ENCODE measurements at places on chromosomes 4 and X.

GRCh38 chr4:150117629-150118028, 39.4 kb downstream of the DCLK2 start:
- no peak for DNase-seq

- DNase-seq = no peak
These were observed 122.4 kb downstream of the LARP7 start for GRCh38 chr4:112759313-112759712.

DNA sequence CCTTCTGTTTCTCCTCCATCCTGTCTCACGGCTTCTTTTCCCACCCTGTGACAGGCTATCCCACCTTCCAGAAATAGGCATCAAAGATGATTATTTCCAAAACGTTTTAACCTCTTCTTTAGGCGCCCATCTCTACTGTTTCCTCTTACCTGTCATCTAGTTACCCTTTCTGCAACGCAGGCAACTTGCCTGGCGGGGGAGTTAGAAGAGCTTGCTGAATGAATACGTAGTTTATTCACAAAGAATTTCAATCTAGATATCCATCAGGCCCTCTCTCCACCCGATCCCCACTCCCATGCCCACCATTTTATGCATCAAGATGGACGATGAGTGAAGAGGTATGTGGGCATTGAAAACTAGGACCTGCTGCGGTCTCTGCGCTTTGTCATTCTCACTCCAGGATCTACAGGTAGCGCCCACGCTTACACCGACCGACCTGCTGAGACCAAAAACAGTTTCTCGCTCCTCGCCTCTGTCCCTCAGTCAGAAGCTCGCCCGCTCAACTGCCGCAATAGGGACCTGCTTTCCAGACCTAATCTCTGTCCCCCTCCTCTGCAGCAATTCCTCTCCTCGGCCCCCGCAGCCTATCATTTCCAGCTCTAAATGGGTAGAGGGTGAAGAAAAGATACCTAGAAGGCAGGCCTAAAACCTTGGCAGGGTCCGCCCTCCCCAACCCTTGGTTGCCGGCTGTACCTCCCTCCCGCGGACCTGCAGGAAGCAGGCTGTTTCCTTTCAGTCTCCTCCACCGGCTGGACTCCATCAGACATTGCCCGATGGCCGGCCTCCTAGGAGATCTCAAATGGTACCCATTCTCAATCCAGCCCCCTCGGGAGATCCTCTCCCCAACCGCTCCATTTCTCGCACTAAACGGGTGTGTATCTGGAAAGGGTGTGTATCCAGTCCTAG, 624 bp downstream of the BEX5 start:
- no peak for DNase-seq

DNA sequence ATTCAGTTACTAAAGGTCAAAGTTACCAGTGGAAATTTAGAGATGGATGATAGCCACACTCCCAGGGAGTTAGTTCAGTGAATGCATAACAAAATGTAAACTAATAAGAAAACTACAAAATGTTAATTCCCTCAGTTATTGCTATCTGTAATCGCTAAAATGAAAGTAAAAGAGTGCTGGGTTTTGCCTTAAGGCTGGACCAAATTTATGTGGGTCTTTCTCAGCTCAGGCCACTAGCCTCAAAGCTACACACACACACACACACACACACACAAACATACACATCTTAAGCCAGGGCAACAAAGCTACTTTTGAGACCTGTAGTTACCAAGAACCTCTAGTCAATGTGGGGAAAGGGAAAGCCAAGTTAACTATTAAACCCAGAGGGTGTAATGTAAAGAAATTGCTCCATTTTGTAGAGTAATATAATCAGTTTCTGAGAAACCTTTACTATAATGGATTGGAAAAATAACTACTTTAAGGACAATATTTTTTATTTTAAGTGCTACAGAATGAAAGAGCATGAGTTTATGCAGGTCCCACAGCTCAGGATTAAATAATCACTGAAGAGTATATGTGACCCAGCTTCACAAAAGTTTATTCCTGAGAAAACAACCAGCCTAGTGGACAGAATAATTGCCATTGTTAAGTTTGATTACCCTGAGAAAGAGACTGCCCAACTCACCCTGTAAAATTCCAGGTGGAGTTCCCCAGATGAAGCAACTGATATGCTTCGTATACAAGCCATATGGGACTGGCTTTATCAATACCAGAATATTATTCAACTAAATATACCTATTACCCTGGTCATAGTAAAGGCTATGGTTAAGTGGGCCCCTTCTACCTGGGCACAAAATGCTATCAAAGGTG, 8.9 kb upstream of the UGT2A3 start:
- no peak for DNase-seq

- DNase-seq = no peak
These were observed 303.0 kb upstream of the TACR3 start for GRCh38 chr4:104022831-104023230.

- DNase-seq = no peak
These were observed 55.3 kb upstream of the RAPGEF2 start for GRCh38 chr4:159047478-159048165.

DNA sequence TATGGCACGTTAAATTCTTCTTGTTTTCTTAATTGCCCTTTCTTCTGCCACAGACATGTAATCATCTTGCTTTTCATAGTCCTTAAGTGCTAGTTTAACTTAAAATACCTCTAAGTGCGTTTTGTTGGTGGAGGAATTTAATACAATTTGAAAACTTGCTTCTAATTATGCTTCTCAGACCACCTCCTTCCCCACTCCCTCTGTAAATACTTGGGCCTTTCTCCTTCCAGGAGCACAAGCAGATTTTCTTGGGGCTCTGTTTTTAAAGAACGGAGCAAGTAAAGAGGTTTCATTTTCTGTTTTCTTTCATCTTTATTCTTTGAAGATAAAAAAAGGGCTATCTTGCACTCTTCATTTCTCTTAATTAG, 559 bp upstream of the PCDH18 start:
- DNase-seq = no peak

DNA sequence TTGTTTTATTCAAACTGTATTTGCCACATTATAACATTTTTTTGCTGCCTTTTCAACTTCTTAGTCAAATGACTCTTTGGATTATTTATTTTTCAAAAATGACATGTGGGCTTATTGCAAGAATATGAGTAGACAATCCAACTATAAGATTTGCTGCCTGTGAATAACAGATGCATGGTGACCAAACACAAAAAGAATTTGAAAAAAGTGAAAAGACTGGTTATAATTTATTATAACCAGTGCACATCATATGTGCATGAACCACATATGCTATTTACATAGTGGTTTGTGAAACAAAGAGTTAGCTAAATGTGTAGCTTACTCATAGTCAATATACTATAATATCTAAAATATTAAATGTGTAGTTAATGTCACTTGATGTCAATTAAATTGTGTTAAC, 2086.8 kb downstream of the ARAP2 start:
- no peak for DNase-seq

- no peak for DNase-seq
These were observed 16.0 kb upstream of the MMRN1 start for GRCh38 chr4:89878611-89879010.

DNA sequence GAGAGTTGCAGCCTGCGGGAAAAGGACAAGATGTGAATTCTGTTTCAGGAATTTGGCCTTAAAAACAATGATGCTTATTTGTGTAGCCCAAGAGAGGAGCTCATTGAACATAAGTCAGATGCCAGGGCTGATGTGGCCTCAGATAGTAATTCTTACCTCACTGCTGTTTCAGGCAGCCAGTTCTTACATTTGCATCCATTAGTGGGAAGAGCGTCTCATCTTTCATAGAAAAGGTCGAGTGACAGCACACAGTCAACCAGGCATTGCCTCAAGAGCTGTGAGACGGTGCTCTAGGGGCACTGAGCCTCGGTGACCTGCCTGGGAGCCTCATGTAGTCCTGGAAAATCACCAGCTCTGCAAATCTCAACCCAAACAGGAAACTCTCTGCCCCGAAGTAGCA, 174.9 kb upstream of the FRG1 start:
- DNase-seq = no peak

GRCh38 chr4:173269280-173269679, 64.9 kb downstream of the HMGB2 start:
- no peak for DNase-seq

DNA sequence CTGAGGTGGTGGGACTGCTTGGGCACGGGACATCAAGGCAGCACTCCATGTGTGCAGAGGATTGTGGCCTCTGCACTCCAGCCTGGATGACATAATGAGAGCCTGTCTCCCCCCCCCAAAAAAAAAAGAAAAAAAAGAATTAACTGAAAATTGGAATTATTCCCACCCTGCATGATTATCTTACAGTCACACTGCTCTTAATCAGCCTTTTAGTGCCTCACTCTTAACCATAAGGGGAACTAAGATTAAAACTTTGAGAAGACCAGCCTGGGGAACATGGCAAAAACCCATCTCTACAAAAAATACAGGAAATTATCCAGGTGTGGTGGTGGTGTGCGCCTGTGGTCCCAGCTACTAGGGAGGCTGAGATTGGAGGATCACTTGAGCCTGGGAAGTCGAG, 94.6 kb downstream of the UBE2K start:
- DNase-seq = no peak

GRCh38 chr4:8009097-8009496, 69.4 kb upstream of the AFAP1 start:
- no peak for DNase-seq

- DNase-seq = no peak
These were observed 16.8 kb upstream of the RAB40A start for GRCh38 chrX:103536071-103536470.

DNA sequence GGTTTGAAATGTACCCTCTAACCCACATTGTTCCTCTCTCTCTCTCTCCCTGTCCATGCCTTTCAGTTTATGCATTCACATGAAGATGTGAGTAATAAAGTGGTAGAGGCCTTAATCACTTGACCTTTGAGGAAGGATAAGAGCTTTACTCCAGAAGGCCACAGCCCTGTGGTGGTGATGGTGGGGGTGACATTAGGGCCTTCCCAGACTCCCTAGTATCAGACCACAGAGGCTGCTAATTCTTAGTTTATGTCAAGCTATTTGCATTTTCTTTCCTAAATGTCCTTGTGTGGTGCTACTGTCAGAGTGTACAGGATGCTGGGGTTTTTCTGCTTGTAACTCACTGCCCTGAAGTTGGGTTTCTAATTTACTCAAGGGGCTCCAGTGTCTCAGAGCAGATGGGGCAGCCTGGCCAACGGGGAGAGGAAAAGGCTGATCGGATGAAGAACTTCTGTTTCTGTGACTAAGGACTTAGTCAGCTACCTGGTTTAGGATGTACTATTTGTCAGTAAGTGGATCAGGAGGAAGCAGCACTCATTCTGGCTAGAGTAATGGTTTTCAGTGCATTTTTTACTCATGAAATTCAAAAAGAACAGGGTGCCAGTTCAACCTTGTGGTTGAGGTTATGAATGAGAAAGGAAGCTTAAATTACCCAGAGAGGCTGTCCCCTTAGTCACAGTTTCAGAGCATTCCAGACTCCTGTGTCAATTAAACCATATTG, 509.6 kb upstream of the DIPK2B start:
- no peak for DNase-seq

DNA sequence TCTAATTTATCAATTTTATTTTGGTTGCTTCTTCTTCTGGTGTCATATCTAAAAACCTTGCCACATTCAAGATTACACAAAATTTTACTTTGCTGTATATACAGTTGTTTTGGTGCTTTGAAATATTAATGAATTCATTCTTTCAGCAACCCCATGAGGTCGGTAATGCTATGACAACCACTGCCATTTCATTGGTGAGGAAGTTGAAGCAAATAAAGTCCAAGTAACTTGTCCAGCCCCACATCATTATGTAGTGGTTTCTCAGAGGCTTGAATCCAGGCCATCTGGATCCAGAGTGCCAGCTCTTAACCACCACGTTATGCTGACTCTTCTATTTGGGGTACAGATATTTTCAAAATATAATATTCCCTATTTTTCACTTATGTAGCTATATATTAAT, 42.2 kb downstream of the UGT2A3 start:
- DNase-seq = no peak

- no peak for DNase-seq
These were observed 618 bp upstream of the XK start for GRCh38 chrX:37684973-37685372.

DNA sequence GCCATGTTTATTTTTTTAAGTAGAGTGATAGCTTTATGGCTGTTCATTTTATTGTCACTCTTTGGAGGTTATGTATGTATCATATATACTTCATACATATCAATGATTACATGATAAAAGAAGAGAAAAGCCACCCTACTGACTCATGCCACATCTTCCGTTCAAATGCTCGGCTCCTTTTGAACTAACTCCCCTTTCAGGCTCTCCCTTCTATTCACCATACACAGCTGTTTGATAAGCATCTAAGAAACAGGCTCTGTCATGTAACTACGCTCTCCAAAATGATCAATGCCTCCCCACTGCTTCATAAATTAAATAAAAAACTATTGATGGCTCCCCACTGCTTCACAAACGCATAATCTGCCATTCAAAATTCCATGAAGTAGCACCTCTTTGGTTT, 89.4 kb downstream of the SEL1L3 start:
- DNase-seq = no peak

DNA sequence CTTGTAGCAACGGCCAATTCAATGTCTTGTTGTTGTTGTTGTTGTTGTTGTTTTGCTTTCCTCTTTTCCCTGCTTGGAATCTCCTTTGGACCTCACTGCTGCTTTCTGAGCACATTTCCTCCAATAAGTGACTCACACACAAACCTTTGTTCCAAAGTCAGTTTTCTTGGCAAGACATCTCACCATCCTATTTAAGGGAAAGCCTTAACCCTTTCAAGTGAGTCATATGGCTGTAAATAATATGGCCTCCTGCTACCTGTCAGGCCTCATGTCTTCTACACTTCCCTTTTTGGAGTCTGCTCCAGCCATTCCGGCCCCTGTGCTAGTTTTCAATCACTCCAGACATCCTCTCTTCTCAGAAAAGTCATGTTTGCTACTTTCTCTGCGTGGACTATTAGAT, 79.5 kb upstream of the MAGEB10 start:
- no peak for DNase-seq

- no peak for DNase-seq
These were observed 23.3 kb upstream of the CRMP1 start for GRCh38 chr4:5916229-5916628.

- DNase-seq = no peak
These were observed 62.2 kb downstream of the FMR1NB start for GRCh38 chrX:148043271-148043855.

GRCh38 chrX:136866337-136867095, 14.0 kb downstream of the RBMX start:
- no peak for DNase-seq

- no peak for DNase-seq
These were observed 11.2 kb upstream of the PLAC8 start for GRCh38 chr4:83125738-83126141.

GRCh38 chr4:62531264-62531663, 1331.1 kb downstream of the ADGRL3 start:
- no peak for DNase-seq

All from stimulated activated CD8-positive, alpha-beta memory T cell treated with anti-CD3 and anti-CD28 coated beads, Interleukin-7, amount 100 ng/mL, for 1 hour (primary cell).